Left ventricle myocardium superior (tissue), 1 donor: ENCODE measurements at places on chromosomes 13 and 19. TPM values are rescaled to one million over a fixed set of nuclear protein-coding genes. Genes with fewer than 3 reads are reported as not detected.

GRCh38 chr19:54030895-54031586 is 32.7 kb downstream of the VSTM1 start:
- no peak for DNase-seq

DNA sequence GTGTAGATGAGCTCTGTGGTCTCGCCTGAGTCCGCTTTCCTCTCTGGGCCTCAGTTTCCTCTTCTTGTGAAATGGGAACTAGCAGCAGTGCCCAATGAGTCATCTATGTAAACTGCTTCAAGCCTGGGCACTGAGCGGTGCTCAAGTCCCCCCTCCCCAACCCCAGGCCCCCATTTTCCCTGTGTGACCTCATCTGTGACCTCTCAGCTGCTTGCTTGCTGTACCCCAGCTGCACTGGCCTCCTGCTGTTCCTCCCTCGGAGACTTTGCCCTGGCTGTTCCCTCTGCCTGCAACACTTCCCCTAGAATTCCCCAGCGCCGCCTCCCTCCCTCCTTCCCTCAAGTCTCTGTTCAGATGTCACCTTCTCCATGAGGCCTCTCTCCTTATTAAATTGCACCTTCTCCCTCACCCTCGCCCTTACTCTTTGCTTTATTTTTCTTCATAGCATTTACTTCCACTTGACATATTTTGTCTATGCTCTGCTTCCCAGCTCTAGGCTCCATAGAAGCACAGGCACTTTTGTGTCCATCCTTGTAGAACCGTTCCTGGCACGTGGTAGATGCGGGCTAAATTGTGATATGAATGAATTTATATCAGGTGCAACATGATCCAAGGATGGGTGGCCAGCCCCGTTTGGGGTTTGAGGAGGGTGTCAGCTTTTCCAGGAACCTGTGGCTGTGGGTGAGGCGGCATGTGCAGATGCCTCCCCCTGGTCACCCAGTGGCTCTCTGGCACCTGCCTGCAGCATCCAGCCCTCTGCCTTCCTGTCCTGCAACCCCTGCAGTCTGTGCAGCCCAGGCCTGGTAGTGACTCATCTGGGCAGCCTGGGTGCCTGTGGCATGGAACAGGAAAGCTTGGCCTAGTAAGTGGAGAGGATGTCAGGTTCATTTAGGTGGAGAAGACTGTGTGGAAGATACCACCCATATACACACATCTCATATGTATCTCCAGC is 26.3 kb downstream of the SIPA1L3 start:
- no peak for DNase-seq

DNA sequence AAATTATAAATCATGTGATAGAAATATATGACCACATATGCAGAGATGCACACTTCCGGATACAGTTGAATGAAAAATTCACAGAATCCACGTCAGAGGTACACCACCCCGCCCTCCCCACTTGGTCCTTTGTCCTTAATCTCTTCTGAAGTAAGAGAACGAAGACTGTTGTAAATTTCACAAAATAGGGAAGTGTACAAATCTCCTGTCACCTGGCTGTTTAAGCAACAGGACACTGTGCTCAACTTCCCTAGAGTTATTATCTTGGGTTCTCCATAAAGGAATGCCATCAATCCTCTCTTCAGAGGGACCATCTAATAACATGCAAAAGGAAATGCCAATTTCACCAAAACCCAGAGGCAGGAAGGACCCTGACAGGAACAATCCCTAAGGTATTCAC is 10.5 kb upstream of the CEACAM6 start:
- no peak for DNase-seq

DNA sequence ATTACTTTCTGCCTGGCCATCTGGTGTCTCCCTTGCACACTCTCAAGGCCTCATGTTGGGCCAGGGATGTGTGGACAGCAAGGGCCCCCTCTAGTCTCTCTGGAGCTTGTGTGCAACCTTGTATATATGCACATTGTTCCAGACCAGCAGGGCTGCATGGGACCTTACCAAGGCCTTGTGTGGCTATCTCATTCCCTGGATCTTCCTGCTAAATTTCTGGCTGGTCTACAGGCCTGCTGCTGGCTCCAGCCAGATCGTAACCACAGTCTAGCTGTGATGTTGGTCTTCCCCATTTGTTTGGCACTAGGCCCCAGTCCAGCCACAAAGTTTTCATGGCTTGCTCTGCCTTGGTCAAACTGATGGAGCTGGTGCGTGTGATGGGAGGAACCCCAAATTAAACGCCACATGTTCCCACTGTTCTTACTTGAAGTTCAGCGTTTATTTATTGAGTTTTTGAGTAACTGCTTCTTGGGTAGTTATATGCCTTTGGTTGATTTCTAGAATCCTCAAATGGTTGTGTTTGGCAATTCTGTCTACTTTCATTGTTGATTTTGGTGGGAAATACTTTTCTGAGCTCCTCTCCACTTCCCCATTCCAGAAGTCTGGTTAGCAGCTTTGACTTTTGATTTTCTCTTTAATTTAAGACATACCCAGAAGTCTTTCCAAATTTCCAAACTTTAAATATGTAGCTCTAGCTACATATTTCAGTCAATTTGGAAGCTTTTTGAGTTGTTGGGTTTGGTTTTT is 56.4 kb downstream of the SIPA1L3 start:
- no peak for DNase-seq

GRCh38 chr19:40529093-40529954 is 47.3 kb upstream of the SHKBP1 start:
- peak; percentile 91 for DNase-seq

GRCh38 chr13:20495087-20496023 is 30.3 kb downstream of the CRYL1 start:
- DNase-seq: no peak

DNA sequence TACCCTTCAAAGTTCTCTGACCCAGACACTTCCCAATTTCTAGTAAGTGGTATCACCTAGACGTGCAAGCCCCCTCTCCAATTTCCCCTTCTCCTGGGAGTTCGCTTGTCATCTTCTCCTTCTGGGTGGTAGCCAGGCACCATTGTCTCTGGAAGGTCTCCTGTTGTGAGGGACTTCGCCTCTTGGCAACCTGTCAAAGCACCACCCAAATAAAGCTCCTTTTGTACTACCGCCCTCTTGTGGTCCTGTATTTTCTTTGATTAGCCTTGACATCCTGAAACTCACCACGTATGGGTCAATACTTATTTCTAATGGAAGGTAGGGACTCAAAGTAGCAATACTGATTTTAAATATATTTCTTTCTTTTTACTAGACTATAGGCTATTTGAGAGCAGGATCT is 8.2 kb downstream of the GPC5 start:
- peak; percentile 13 for DNase-seq

GRCh38 chr13:44299152-44299943 is 74.3 kb upstream of the SERP2 start:
- DNase-seq: no peak

DNA sequence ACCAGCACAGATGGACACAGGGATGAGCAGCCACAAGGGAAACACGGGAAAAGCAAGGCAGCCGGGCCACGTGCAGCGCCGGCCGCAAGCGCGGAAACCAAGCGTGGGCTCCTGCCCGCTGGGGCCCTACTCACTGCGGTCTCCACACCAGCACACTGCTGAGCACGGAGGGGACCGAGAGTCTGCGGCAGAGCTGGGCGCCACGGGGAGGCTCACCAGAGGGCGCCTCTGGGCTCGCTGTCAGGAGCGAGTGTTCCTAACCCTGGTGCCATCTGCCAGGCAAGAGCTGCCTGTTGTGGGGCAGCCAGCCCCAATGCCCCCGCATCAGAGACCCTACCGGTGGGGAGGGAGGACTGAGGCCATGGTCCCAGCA is 26.5 kb downstream of the MPND start:
- peak; percentile 71 for DNase-seq

DNA sequence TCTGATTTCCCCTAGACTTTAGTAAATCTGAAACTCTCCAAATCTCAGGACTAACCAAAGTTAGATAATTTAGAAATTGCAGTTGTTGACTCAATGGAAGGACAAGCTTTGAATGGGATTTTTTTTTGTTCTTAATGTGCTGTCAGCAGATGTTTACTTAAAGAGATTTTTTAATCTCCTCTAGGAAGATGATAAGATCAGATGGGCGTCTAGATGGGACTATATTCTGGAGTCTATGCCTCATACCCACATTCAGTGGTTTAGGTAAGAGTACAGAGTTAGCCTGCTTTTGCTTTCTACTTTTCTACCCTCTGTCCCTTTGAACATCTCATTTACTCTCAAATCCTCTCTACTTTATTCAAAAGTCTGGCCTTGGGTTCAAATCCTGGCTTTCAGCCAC is 39.3 kb downstream of the TM9SF2 start:
- DNase-seq: no peak

The MKNK2 gene
- total RNA-seq: 272 TPM

The SOX1 gene
- not detected for total RNA-seq

The RSPH6A gene
- not detected for total RNA-seq

The DCLK1 gene
- total RNA-seq: 9.9 TPM

The TARM1 gene
- total RNA-seq: not detected

The DENND1C gene
- 0.87 TPM for total RNA-seq

The STAP2 gene
- total RNA-seq: 4.2 TPM
